ENCODE measurements at places on chromosomes 5 and 9.

- DNase-seq = no peak
Observed at GRCh38 chr5:101288633-101289032, 385.6 kb upstream of the ST8SIA4 start.

DNA sequence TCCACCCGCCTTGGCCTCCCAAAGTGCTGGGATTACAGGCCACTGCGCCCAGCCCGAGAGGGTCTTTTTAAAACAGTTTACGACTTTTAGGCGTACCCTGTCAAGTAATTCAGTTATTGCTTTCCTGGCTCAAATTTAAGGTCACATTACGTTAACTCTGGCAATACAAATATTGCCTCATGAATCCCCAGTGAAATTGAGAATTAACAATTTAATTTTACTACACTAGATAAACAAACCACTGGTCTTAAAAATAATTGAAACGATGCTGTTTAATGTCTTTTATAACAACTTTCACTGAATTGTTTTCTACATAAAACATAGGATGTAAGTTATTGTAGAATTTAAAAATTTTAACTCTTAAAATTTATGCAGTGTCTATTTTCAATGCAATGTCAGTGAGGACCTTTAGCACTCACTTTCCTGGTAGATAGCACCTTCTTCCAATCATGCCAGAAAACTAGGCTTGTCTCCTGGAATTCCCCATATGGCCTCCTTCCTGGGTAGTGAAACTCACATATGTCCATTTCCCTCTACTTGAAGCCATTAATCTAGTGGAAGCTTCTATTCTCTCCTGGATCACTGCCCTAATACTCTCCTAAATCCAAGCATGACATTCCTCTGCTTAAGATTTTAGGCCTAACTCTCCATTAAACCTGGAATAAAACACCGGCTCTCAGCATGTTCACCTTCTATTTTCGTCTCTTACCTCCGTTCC, 13.5 kb downstream of the BASP1 start:
- no peak for DNase-seq

DNA sequence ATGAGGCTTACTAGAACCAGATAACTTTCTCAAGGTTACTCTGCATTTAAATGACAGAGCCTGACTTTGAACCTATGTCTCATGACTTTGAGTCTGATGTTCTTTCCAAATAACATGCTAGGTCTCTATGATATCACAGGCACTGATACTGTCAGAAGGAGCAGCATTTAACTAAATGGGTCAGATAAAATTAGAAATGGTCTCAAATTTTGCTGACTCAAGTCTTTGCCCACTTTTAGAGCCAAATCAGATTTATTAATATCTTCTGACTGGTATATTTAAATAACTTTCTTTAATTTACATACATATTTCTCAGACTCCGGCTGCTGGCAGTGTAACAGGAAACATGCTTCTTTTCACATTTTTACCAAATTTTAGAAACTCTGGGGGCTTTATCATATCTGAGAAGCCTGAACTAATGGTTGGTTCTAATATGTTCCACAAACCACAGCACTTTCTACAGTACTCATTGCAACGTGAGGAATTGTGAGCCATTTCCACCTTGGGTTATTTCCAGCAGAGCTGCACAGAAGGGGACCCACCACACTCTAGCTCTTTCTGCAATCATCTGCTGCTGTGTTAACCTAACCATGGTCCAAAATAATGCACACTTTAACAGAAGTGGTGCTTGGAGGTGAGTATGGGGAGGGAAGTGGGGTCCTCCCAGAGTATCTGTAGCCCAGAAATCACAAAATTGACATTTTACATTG, 79.2 kb downstream of the KCTD16 start:
- no peak for DNase-seq

GRCh38 chr5:56569076-56569475, 246.3 kb upstream of the MAP3K1 start:
- no peak for DNase-seq

GRCh38 chr9:127640908-127641545, 28.9 kb downstream of the STXBP1 start:
- DNase-seq = no peak

DNA sequence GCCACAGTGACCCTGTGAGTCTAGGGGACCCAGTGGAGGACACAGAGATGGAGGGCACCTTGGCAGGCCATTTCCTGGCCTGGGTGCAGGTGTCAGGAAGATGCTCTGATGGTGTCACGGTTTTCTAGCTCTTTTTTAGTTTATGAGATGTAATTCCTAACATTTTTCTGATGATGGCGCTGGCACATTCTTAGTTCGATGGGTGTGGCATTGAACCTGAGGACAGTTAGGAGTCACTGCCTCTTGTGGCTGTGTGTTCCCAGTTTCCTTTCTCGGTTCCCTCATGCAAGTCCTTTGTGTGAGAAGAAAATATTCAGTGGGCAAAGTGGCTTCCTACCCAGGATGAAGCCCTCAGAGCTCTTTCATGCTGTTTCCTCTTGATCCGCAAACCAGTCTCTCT, 129.4 kb upstream of the ICE1 start:
- no peak for DNase-seq

GRCh38 chr5:42994555-42995359, 45.4 kb downstream of the ANXA2R start:
- peak; percentile 84 for DNase-seq

DNA sequence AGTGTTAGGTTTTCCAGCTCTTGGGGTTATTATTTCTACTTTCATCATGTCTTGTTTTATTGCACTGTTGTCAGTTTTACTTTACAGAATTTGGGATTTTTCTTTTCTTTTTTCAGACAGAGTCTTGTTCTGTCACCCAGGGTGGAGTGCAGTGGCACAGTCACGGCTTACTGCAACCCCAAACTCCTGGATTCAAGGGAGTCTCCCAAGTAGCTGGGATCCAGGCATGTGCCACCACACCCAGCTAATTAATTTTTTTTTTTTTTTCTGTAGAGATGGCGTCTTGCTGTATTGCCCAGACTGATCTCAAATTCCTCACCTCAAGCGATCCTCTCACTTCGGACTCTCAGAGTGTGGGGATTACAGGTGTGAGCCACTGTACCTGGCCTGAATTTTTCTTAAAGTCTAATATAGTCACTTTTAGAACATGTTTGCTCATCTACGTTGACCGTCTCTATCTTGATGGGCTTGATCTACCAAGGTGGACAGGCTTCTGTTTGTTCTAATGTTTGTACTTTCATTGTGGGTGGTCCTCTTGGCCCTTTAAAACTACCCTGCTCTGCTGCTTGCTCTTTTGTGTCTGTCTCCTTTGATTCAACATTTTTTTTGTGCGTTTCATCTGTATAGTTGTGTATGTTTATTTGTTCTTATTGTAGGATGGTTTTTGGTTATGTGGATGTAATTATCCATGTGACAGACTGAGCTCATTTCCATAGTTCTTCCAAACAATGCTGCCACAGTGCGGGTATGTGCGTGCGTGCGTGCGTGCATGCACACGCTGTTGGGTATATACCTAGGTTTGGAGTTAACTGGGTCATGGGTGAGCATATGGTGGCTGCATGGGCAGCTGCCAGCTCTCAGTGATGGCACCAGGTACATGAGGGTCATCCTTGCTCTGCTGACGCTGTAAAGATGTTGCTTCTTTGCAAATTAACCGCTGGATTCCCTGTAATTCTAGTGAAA, 18.1 kb downstream of the PRRC2B start:
- DNase-seq = no peak

- no peak for DNase-seq
Observed at GRCh38 chr5:166961913-166962312, 1329.5 kb upstream of the WWC1 start.

- no peak for DNase-seq
Observed at GRCh38 chr5:129118826-129119225, 24.3 kb downstream of the ISOC1 start.

DNA sequence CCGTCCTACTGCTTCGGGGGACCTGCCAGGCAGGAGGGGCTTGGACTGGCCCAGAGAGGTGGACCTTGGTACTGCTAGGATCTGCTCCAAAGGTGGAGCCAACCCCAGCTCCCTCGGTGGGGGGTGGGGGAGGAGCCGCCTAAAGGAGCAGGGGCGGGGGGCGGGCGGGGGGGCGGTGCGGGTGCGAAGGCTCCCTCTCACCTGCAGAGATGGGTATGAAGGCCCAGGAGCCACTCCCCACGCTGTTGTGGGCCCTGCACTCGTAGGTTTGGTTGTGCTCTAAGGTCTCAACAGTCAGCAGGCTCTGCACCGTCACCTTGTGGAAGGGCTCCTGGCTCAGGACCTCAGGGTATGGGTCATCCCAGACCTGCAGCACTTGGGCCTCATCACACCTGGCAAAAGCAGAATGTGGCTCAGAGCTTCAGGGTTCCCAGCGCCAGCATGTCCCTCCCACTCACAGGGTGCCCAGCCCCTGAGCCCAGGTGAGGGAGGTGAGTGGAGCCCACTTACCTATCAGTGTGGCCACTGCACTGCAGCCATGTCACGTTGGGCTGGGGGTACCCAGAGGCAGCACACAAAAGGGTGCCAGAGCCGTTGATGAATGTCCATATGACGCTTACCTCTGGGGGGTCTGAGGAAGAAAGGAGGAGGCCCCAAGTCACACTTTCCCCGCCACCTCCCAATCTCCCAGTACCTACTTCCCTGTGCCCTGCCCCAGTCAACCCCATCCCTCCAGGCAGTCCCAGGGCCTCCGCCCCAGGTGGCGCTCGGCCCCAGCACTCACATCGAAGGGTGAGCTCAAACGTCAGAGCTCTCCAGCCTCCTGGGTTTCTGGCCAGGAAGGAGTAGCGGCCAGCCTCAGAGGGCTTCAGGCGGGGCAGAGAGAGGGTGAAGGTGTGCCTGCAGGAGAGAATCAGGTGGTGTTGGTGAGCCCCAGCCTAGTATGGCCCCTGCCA, 16.4 kb downstream of the CSF1R start:
- DNase-seq = no peak

GRCh38 chr5:91374893-91375520, 8.1 kb downstream of the ARRDC3 start:
- DNase-seq = no peak

- DNase-seq = no peak
Observed at GRCh38 chr9:109894921-109895758, 115.1 kb downstream of the PALM2AKAP2 start.

- DNase-seq = no peak
Observed at GRCh38 chr5:150757087-150757649, 1.6 kb downstream of the DCTN4 start.

DNA sequence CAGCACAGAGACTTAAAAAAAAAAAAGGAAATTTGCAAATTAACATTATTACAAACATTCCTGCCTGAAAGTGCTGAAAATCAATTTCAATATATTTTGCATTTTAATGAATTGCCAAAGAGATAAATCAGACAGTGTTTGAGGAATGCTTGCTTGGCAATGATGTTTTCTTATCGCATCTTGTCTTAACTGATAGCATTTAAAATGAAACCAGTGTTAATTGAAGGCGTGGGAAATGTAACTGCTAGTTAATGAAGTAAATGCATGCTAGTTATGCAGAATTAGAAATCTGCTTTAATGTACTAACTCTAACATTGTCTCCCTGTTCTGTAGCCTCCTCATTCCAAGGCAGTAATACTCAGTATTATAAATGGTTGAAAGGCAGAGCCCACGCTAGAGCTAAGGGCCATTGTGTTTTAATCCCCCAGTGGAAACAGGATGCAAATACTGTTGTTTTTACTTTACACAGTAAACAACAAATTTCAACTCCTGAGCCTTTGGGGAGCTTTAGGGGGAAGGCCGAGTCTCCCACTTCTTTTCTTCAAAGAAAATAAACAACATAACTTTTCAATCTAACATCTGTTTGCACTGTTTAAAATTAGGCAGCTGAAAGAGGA, 586.9 kb downstream of the TLE4 start:
- no peak for DNase-seq

- no peak for DNase-seq
Observed at GRCh38 chr5:36045895-36046294, 20.8 kb downstream of the UGT3A2 start.

GRCh38 chr5:149869411-149869821, 75.2 kb downstream of the PDE6A start:
- DNase-seq = no peak

- DNase-seq = no peak
Observed at GRCh38 chr5:39104221-39104620, 30.0 kb upstream of the RICTOR start.

GRCh38 chr9:81822967-81823366, 105.3 kb upstream of the SPATA31D4 start:
- DNase-seq = no peak

DNA sequence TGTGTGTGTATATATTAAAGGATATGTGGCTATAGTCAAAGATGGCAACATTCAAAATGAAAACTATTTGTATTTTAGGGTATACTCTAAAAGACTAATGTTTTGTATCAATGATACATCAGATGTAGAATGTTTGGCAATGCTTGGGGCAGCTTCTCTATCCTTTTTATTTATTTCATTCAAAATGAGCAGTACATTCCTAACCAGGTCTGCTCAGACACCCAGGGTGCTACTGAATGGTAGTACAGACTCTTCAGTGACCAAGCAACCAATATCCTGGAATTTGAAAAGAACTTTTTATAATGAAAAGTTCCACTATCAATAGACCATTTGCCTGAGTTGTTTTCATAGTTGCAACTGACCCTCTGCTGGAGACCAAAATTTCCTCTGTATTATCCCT, 23.9 kb downstream of the MEGF9 start:
- DNase-seq = no peak

- DNase-seq = no peak
Observed at GRCh38 chr5:77635067-77635916, 3.2 kb downstream of the OTP start.

GRCh38 chr5:79484731-79485130, 29.2 kb downstream of the HOMER1 start:
- no peak for DNase-seq

DNA sequence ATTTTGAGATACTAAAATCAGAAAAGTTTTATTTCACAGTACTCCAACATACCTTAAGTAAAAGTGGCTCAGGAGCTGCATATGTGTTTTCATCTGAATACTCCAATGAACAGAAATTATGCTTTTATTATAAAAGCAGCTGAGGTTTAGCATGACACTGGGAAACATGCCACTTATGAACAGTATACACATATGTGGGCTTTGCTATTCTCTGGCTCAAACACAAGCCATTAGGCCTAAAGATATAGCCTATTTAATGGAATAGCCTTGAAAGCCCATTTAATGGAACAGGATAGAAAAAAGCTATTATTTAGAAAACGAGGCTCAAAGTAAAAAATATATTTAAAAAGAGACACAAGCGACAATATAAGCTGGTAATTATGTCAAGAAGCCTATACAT, 74.1 kb downstream of the SLC38A9 start:
- DNase-seq = no peak

- no peak for DNase-seq
Observed at GRCh38 chr9:129421371-129421770, 199.5 kb downstream of the C9orf50 start.

DNA sequence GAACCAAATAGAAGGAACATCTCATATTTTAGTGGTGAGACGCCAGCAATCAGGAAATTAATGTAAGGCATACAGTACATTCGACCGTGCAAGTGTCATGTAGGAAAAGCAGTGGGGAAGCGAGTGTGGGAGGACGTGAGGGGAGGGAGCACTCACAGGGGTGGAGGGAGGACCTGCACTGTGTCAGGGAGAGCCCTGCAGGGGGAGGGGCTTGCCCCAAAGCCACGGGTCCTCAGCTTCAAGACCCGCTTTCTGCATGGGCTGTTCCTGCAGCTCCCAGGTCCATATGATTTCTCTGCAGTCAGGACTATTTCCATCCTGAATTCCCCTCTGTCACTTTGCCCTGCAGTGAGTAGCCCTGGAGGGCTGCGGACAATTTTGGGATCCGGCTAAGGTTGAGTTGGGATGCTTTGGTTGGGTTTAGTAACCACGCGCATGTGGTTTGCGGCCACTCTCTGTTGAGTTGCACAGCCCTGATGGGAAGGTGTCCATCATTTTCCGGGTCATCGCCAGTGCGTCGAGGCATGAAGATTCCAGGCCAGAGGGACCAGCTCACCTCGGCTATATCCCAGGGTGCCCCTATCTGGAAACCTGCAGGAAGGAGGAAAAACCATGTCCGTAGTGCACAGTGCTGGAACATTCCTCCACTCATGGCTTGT, 61.9 kb downstream of the IRX1 start:
- DNase-seq = no peak
